ENCODE measurements at places on chromosomes 11 and 22.

DNA sequence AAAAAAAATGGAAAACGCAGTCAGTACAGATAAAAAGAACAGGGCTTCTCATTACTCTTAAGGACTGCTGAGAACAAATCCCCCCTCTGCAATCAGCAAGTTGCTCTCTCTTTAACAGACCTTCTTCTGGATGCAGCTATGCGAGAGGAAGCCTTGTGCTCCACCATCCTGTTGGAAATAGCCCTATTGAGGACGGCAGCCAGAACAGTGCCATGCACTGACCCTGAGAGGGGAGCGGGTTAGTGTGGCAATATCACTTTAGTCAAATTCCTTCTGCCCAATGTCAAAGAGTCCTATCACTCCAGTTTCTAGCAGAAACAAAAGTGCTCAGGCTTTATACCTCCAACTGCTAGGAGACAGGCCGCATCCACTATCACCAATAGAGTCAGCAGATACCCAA lies 6.9 kb downstream of the RBM4B start:
- no peak for DNase-seq

DNA sequence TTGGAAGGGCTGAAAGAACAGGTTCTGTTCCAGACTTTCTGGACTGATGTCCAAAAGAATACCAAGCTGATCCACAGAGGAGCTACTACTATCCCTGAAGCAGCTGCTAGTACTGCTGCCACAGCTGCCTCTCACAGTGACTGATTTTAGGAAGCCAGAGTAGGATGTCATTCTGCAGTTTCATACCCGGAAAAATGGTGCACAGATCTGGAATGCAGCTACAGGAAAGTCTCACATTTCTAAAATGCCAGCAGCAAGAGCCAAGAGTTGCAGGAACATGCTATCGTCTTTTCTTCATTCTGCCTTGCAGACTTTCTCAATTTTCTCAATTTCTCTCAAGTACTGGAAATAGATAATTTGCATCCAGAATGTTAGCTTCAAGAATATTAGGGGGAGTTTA lies 19.4 kb upstream of the CCDC179 start:
- DNase-seq = peak; percentile 48

GRCh38 chr22:20450551-20450906 lies 12.9 kb upstream of the SCARF2 start:
- no peak for DNase-seq

DNA sequence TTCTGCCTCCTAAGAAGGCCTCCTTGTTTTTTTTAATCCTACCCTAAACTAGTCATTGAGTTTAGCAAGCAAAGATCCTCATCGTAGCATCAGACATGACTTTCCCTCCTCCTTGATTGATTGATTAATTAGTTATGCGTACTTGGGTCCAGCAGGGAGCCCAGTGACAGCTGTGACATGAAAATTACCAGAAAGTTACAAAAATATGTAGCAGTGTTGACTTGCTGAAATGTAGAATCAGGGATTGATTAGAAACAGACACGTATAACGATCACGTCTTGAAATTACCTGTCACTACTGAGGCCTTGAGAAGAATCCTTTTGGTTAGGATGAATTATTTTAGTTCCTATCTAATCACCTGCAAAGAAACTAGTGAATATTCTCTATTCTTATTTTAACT lies 167.4 kb upstream of the MPPED2 start:
- no peak for DNase-seq

GRCh38 chr11:106706355-106706754 lies 311.9 kb downstream of the GUCY1A2 start:
- DNase-seq = peak; percentile 98

DNA sequence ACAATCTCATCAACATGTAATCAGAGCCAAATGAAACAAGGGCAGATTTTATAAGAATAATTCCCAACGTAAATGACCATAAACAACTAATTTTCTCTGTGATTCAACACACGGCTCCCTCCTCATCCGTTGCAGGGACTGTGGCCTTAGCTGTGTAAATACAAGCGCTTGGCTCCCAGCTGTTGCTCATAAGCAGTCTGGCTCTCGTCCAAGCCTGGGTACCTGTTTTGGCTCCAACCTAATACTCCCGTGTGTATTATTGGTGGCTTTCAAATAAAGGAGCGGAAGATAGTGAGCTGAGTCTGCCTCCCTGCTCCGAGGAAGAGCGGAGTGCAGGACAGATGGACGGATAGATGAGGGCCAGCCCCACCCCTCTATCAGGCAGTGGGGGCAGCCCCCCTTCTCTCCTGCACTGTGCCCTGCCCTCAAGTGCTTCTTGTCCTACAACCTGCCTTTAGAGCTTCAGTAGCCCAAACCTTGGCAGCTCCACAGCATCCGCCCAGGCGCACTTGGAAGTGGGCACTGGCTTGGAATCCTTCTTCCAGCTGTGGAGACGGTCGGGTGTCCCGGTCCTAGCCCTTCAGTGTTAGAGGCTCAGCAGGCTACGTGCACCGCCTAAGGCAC lies 670.9 kb downstream of the BRD1 start:
- DNase-seq = peak; percentile 1

DNA sequence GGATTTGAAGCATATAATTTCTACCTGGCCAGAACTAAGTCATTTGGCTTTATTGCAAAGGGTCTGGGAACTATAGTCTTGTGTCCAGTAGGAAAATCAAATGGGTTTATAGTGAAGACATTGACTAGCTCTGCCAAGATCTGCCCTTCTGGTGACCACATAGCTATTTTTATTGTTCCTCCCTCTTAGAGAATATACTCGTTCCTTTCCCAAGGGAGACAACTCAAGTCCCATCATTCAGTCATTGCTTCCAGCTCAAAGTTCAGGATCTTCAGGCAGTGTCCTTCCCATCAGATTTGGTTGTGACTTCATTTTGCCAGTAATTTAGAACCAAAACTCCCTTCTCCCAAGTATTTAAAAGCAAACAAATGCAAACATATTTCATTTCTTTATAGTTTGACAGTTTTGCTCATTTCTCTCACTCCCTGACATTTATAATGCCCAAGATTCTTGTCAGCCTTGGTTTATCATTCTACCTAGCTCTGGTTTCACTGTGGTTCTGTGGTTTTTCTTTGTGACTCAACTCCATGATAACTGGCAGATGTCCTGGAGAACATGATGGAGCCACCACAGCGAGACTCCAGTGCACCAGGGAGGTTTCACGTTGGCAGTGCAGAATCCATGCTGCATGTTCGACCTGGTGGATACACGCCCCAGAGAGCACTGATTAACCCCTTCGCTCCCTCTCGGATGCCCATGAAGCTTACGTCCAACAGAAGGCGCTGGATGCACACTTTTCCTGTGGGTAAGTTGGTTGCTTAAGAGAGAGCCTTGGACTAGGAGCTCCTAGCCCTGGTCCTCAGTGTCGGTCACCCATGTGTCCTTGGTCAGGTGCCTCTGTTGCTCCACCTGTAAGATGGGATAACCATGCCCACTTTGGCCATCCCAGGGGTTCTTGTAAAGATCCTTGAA lies 64.9 kb downstream of the DEPDC5 start:
- no peak for DNase-seq

- no peak for DNase-seq
Measured at GRCh38 chr11:27150098-27150497, 109.5 kb downstream of the BBOX1 start.

DNA sequence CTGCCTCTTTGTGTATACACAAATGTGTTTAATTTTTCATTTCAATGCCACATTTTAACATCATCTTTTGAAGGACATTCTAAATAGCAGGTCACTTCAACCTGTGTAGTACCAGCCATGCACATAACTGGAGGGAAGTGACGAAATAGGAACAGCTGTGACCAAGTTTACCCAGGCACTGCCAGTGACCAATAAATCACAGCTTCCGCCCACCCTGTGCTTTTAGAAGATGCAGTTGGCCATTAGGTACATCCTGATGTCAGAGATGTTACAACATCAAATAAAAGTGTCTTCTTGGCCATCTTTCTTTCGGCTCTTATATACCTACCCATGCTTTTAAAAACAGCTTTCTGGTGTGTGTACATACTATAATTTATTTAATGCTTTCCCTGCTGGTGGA lies 7.8 kb downstream of the LDLRAD3 start:
- no peak for DNase-seq

Measured in bronchial epithelial cell (primary cell).